ENCODE measurements at places on chromosomes 3 and 15. TPM values are rescaled to one million over a fixed set of nuclear protein-coding genes. Genes with fewer than 3 reads are reported as not detected.

The KY gene
- 0.08 TPM for total RNA-seq

The UPK1B gene
- total RNA-seq, result 12.1 TPM

The WNT5A gene
- 1.0 TPM for total RNA-seq

The CHRD gene
- total RNA-seq, result not detected

The SLC9C1 gene
- total RNA-seq, result not detected

The FGF7 gene
- not detected for total RNA-seq

The PLAAT1 gene
- 0.17 TPM for total RNA-seq

The KLHL40 gene
- total RNA-seq, result not detected
